ENCODE measurements at places on chromosomes 2 and 18.

DNA sequence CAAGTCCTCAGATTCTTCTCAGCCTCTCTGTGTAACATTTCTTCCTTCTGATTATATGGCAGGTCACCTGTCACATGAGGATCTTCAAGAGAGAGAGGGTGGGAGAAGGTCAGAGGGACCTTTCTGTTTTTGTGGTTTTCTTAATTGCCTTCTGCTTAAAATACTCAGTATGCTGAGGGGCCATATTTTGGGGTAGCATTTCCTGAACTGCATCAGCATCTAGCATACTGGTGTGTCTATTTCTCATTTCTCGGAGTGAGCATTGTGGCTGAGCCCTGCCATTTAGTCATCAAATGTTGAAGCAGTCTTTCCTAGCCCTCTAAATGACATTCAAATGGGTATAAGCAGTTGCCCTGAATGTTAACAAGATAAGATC lies 162.7 kb downstream of the MYO3B start:
- no peak for DNase-seq

DNA sequence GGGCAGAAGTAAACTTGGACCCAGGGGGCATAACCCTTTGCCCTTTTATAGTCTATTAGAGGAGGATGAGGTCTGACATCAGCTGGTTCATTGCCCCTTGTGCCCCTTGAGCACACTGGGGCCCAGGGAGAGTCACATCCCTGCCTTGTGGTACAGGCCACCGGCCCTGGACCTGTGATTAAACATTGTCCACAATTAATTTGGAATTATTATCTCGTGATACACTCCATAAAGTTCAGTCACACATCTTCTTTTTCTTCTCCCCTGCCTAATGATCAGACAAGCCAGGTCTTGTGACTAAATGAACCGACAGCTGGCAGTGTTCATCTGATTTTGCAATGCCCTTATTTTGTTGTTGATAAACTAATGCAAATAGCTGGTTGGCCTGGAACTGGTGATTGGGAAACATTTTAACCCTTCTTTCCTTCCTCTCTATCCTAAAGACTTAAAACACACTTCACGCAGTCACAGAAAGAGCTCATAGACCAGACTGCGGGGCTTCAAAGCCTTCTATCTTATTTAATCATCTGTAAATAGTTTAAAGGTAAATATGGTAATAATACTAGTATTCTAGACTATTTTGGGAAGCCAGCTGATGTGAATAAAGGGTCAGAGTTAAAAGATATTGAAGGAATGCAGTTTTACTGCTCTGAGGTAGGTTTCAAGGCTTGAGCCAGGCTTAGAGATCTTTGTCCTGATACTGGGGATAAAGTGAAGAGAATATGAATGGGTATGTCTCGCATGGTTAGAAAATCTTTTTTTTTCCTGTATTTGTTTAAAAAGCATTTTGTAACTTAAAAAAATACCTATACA lies 13.4 kb downstream of the IL1R1 start:
- DNase-seq = peak; percentile 89

DNA sequence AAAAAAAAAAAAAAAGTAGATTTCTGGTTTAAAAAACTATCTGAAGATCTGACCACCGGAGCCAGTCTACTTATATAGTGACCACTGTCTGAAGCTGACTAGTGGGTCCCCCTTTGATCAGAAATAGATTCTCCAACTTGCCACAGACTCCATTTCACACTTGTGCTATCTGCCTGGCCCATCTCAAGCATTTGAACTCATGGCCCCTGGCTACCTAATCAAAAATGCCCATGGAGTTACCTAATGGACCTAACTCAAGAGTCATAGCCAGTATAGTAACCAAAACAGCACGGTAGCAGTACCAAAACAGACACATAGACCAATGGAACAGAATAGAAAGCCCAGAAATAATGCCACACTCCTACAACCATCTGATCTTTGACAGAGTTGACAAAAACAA lies 17.0 kb upstream of the ATL2 start:
- DNase-seq = no peak

DNA sequence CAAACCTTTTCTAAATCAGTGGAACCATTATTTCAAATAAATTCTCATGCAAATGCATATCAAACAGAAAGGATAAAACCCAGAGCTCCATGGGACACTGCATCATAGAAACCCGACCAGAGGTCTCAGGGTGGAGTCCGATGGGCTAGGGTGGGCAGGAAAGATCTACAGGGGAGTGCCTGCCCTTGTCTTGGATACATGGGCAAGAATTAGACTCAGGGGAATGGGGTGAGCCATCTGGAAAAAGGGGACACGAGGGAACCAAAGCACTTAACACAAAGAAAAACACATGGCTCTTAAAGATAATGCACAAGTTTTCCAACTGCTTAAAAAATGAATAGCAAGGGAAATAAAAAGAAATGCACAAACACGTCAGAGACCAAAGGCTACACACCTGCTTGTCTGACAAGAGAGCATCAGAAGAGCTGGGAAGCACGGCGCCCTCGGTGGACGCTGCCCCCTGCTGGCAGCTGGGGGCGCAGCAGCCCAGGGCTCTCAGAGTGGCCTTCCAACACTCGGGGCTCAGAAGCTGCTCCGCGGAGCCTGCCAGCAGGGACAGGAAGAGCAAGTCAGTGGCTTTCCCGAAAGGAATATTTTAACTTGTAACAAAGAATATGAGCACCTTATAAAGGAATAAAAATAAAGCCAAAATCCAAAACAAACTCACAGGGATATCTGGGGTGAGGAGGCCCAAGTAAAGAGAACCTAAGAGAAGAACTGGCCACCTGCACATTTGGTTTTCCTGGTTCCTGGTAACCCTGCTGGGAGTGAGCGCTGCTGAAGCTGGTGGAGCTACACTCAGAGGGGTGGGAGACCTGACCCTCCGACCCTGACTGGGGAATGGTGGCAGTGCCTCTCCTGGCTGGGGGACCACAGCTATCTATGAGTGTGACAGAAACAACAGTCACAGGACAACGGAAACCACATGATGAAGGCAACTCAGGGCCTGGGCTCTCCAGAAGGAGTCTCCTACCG lies 54.5 kb downstream of the SIGLEC15 start:
- peak; percentile 52 for DNase-seq

GRCh38 chr2:40346535-40347354 lies 105.1 kb downstream of the SLC8A1 start:
- DNase-seq = no peak

- DNase-seq = no peak
Observed at GRCh38 chr18:25661831-25662230, 309.9 kb upstream of the ZNF521 start.

GRCh38 chr2:38720613-38721241 lies 30.4 kb downstream of the SRSF7 start:
- DNase-seq = no peak

- DNase-seq = peak; percentile 17
Observed at GRCh38 chr2:226031647-226032501, 632.4 kb downstream of the NYAP2 start.

DNA sequence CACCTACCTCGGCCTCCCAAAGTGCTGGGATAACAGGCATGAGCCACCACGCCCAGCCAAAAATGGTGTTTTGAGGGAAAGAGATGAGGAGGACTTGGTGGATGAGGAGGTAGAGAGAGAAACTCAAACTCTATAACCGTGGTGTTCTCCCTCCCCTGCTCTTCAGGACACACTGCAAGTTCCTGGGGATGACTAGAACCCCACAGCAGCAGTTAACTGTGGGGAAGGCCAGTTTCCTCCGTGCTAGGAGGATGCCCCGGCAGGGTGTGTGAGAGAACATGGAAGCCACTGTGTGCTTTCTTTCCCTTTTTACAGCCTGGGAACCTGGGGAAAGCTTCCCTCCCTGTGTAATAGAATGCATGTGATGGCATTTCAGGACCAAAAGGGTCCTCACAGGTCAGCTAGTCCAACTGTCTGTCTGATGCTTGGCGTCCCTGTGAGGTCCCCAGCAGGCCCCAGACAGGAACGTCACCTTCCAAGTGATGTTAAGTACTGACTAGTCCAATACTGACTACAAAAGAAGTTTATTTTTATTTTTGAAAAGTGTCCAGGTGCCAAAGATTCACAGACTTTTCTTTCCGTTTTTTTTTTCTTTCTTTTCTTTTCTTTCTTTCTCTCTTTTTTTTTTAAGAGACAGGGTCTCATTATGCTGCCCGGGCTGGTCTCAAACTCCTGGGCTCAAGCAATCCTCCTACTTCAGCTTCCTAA lies 38.9 kb downstream of the MYCN start:
- no peak for DNase-seq

DNA sequence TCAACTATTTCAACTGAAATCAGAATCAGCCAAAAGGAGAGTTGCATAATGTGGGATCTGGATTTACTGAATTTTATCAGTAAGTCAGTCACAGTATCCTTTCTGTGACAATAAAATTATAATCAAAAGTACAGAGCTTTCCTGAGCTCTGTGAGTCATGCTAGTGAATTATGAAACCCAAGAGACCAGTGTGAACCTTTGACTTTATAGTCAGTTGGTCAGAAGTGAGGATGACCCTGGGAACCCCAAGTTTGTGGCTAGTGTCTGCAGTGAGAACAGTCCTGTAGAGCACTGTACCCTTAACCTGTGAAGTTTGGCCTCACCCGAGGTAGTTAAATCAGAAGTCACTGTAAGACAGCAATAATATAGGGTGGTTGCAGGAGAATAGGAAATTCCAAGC lies 381.7 kb downstream of the CDH19 start:
- no peak for DNase-seq

- DNase-seq = no peak
Observed at GRCh38 chr2:167480232-167480985, 592.1 kb downstream of the XIRP2 start.

- DNase-seq = no peak
Observed at GRCh38 chr18:74531043-74531442, 3.3 kb upstream of the CNDP1 start.

DNA sequence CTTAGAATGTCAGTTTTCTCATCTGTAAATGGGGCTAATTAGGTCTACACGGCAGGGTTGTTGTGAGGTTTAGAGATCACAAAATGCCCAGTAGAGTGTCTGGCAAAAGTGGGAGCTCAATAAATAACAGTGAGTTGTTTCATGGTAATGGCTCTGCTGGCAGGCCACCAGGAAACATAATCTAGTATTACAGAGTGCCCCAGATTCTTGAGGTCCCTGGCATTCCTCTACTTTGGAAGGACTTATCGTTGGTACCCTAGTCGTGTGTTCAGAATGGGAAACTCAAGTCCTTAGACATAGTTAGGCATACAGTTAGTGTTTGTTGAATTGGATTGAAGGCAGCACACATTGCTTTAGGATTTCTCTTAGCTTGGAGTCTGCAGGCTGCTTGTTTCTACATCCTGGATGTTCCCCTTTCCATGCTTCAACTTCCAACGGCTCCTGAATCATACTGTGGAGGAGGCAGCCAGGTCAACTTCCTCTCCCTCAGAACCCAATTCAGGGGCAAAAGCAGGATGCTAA lies 161.5 kb upstream of the FOSL2 start:
- peak; percentile 17 for DNase-seq

DNA sequence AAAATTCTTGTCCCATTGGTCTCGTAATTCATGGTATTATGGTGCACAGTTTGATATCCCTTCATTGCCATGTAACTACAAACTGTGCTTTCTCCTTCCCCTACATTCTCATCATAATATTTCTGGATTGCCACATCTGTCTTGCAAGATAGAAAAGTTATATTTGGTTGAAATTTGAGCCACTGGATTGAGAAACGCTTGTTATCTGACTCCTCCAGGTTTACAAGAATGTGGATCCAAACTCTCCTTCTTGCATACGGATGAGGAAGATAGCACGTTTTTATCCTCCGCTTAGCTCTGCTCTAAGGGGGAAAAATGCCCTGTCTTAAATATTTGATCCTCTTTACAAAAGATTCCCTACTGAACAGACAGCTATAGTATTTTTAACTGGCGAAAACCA lies 438.2 kb downstream of the TSN start:
- DNase-seq = no peak

DNA sequence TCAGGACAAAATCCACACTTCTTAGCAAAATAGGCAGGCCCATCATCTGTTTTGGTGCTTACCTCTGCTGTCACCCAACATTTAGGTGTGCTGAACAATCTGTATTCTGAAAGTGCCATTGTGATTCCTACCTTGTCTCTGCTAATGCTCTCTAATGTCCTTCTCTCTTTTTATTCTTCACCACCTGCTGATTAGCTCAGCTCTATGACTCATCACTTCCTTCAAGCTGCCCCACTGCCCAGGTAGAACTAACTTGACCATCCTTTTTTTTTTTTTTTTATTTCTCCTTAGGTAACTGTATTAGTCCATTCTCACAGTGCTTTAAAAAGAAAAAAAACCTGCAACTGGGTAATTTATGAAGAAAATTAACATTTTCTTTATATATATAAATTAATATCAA lies 478.7 kb upstream of the POU3F3 start:
- no peak for DNase-seq

- no peak for DNase-seq
Observed at GRCh38 chr2:204223046-204223445, 286.5 kb downstream of the ICOS start.

DNA sequence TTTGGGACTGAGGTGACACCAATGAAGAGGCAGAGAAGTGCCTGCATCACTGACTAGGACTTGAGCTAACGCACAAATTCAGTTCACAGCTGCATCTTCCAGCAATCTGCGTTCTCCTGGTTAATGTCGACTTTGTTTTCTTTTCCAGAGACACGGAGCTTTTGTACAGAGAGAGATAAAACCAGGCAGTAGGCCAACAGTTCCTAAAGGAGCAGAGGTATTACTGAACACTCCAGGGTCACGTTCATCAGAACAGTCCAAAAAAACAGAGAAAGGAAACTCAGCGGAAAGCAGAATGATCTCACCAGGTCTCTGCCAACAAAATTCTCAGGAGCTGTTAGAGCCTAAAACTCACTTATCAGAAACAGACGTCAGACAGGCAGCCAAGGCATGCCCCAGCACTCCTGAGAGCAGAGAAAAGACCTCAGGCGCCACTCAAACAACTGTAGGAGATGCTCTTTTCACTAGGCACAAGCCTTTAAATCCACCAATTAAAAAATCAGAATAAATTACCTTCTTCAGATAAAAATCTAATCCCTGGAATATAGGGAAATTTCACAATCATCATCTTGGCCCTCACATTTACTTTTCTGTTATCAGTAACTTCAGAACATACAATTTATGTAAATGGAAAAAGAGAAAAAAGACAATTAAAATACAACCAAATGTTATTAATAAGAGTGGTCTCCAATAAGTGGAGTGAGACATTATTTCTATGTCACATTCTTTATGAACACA lies 95.9 kb upstream of the SPTBN1 start:
- no peak for DNase-seq

- no peak for DNase-seq
Observed at GRCh38 chr18:69992776-69993175, 45.1 kb upstream of the CD226 start.

- no peak for DNase-seq
Observed at GRCh38 chr2:193141-193671, 70.6 kb downstream of the SH3YL1 start.

- no peak for DNase-seq
Observed at GRCh38 chr2:14693874-14694273, 61.4 kb downstream of the LRATD1 start.

- no peak for DNase-seq
Observed at GRCh38 chr2:17879137-17879912, 858 bp downstream of the KCNS3 start.

All from CD14-positive monocyte (primary cell).